ENCODE measurements at places on chromosomes 6 and 20. TPM values are rescaled to one million over a fixed set of nuclear protein-coding genes. Genes with fewer than 3 reads are reported as not detected.

DNA sequence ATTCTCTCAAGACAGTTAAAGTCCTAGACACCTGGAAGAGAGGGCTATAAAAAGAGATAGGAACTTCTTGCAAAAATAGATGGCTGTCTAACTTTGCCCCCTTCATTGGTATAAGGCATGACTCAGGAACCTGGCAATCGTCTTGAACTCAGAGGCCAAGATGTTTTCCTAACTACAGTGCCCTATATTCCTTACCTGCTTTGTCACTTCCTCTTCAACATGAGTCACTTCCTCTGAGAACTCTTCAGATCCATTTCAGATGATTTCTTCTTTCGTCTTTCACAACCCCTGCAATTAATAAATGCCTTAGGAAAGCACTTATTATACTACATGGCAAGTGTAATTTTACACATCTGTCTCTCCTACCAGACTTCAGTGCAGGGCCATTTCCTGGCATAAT, 83.5 kb downstream of the HAO1 start:
- H3K4me3 ChIP-seq: no peak overlapping the region
- no peak for DNase-seq
- H3K4me1 ChIP-seq: no peaks in the 10 kb centered on the region
- no peak overlapping the region for H3K27ac ChIP-seq

- H3K27me3 ChIP-seq: no peaks in the 10 kb centered on the region
- no peak overlapping the region for H3K4me3 ChIP-seq
- no peaks in the 10 kb centered on the region for H3K36me3 ChIP-seq
Observed at GRCh38 chr6:701700-702479, 9.0 kb upstream of the EXOC2 start.

DNA sequence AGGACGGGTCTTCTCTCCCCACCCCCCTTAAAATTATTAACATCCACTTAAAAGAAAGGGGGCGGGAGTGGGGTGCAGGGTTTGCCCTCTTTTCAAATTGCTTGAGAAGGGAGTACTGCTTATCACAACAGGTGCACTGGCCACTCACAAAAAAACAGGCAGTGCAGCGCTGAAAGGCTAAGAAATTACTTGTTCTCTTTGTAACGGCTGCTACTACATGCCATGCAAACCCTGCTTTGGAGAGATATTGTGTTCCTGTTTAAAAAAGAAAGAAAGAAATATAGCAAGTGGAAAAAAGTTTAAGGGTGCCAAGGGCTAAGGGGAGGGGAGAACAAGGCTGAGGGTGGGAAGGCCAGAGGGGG, 312.7 kb upstream of the JARID2 start:
- DNase-seq: no peak
- H3K27me3 ChIP-seq: no peaks in the 10 kb centered on the region
- H3K4me3 ChIP-seq: no peak overlapping the region
- H3K36me3 ChIP-seq: no peaks in the 10 kb centered on the region
- H3K27ac ChIP-seq: no peak overlapping the region
- no peaks in the 10 kb centered on the region for H3K4me1 ChIP-seq

GRCh38 chr6:22421198-22421597, 124.4 kb upstream of the PRL start:
- H3K36me3 ChIP-seq: no peaks in the 10 kb centered on the region
- no peak for DNase-seq
- no peaks in the 10 kb centered on the region for H3K27me3 ChIP-seq
- no peak overlapping the region for H3K4me3 ChIP-seq

GRCh38 chr20:33731693-33732165, at the start of gene ZNF341:
Gene ZNF341 (plus strand): TSS chr20:33731996. CDS start chr20:33732022, 26 bp downstream.
- no peaks in the 10 kb centered on the region for H3K27me3 ChIP-seq
- H3K4me1 ChIP-seq: peaks cover 3% of the 10 kb centered on the region
- peak; percentile 88 for DNase-seq
- H3K4me3 ChIP-seq: peak within 1 kb of the TSS; percentile 50
- no peaks in the 10 kb centered on the region for H3K36me3 ChIP-seq
- H3K27ac ChIP-seq: peak within 1 kb of the TSS; percentile 97

DNA sequence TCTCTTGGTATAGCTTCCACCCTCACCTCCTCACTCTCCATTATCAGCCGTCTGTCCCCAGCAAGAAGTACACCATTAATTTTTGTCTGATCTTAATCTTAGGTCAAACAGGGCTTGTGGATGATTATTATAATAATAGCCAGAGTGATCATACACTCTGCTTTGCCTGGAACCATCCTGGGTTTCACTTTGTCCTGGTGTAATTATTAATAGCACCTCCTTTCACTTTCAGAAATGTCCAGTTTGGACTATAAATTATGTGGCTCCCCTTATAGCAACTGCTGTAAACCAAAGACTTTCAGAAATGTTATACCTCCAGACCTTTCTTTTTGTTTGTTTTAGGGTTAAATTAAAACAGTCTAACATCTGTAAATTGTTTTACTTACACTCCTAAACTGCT, 951 bp upstream of the TRIM31 start:
- no peaks in the 10 kb centered on the region for H3K27me3 ChIP-seq
- peak; percentile 9 for DNase-seq
- H3K4me1 ChIP-seq: peaks cover 5% of the 10 kb centered on the region
- H3K4me3 ChIP-seq: no peak overlapping the region

DNA sequence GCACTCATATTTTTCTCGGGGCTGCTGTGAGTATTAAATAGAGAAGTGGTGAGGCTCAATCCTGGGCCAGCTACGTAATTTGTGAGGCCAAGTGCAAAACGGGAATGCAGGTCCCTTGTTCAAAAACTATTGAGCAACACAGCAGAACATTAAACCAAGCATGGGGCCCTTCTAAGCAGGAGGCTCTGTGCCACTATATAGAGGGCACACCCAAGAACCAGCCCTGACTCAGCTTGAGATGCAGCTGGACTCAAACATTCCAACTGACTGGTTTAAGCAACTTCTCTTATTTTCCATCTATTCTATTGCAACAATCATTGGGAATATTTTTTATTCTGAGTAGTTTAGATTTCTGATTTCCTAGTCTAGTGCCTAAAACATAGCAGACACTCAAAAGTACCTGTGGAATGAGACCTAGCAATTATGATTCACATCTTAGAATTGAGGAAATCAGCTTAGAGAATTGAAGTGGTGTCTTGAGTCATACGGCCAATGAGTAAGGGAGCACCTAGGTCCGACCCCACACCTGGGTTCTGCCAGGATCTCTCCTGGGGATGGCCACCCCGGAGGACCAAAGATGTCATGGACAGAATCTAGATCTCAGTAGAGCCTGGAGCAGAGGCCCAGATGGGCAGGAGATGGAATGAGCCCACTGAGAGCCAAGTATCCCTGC, 1.3 kb downstream of the SIRPB2 start:
- H3K36me3 ChIP-seq: no peaks in the 10 kb centered on the region
- peak overlapping the region; percentile 50 for H3K27ac ChIP-seq
- DNase-seq: no peak
- no peaks in the 10 kb centered on the region for H3K4me1 ChIP-seq

- H3K4me1 ChIP-seq: no peaks in the 10 kb centered on the region
- no peak for DNase-seq
- H3K27me3 ChIP-seq: no peaks in the 10 kb centered on the region
Observed at GRCh38 chr6:80674669-80675068, 568.2 kb downstream of the BCKDHB start.

DNA sequence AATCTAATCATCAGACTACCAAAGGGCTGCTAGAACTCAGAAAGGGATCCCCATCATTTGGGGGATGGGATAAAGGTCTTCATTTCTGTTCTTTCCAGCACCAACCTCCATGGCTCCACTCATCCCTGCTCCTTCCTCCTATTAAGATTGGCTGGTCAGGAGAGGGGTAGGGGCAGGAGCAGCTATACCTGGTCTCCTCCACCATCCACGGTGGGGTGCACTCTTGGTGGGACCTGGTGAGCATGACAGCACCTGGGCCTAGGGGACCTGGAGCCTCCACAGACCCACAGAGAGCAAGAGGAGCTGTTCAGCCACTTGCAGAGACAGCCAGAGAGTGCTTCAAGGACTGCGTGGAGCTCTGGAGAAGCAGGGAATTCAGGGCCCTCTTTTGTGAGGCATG, 6.1 kb upstream of the ULBP2 start:
- H3K4me1 ChIP-seq: peaks cover 9% of the 10 kb centered on the region
- no peaks in the 10 kb centered on the region for H3K36me3 ChIP-seq
- no peak for DNase-seq
- peaks cover 41% of the 10 kb centered on the region for H3K27me3 ChIP-seq
- no peak overlapping the region for H3K27ac ChIP-seq

GRCh38 chr20:43761386-43762340, 34.9 kb upstream of the GTSF1L start:
- H3K36me3 ChIP-seq: no peaks in the 10 kb centered on the region
- H3K4me1 ChIP-seq: no peaks in the 10 kb centered on the region
- H3K4me3 ChIP-seq: no peak overlapping the region
- no peak overlapping the region for H3K27ac ChIP-seq
- H3K27me3 ChIP-seq: no peaks in the 10 kb centered on the region

DNA sequence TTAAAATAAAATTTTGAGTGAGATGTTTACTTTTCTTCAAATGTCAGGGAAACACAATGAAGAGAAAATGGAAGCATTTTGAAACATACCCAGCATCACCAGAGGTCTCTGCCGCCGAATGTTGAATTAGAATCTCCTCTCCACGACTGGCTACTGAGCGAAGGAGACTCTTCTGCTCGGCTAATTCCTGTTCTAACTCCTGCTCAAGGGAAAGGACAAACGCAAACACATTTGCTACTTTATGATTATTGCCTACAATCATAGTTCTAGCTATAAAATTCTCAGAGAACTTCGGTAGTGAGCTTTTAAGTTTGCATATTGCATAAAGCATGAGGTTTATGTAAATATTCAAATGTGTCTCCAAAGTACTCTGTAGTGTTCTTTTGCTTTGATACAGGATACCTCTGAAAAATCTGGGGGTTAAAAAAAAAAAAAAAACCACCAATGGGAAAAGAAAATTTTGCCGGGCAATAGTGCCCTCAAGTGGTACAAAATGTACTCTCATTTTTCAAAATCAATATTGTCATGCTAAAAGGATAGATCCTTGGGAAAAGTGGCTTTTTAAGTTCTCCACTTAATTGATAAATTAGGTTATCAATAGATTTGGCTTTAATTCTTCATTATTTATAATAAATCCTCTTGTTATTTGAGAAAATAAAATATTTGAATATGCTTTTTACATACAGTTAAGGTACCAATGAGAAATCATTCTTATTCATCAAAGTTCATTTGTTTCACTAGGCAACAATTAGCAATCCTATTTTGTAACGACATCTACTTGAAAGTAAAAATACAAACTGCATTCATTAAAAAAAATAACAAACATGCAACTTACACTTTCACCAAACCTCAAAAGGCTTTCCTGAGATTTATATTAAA, 369.0 kb downstream of the SYNE1 start:
- peaks cover 4% of the 10 kb centered on the region for H3K4me1 ChIP-seq
- H3K27me3 ChIP-seq: no peaks in the 10 kb centered on the region
- H3K27ac ChIP-seq: no peak overlapping the region
- no peaks in the 10 kb centered on the region for H3K36me3 ChIP-seq

- H3K4me3 ChIP-seq: no peak overlapping the region
- no peaks in the 10 kb centered on the region for H3K27me3 ChIP-seq
- H3K36me3 ChIP-seq: no peaks in the 10 kb centered on the region
- no peak for DNase-seq
- H3K27ac ChIP-seq: no peak overlapping the region
- H3K4me1 ChIP-seq: no peaks in the 10 kb centered on the region
Observed at GRCh38 chr20:23497536-23497935, 6.6 kb downstream of the CST8 start.

DNA sequence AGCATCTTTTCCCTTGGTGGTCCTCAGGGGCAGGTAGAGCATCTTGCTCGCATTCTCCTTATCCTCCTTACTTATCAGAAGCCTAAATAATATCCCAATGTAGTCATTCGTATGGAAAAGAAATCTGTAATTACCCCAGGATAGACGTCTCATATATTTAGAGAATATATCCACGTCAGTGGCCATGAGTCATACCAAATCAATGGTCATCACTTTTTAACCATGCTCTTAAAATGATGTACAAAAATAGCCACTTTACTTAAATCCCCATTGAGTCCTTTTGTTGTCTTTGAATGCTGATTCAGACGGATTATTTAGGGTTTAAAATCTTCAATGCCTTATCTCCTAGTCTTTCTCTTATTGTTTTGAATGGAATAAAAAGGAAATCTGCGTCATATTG, 231.7 kb upstream of the STXBP5 start:
- no peak overlapping the region for H3K4me3 ChIP-seq
- no peaks in the 10 kb centered on the region for H3K4me1 ChIP-seq
- DNase-seq: no peak
- no peaks in the 10 kb centered on the region for H3K27me3 ChIP-seq

GRCh38 chr20:41776421-41776820, 158.2 kb upstream of the CHD6 start:
- no peaks in the 10 kb centered on the region for H3K36me3 ChIP-seq
- H3K27ac ChIP-seq: no peak overlapping the region
- H3K4me1 ChIP-seq: no peaks in the 10 kb centered on the region
- H3K27me3 ChIP-seq: no peaks in the 10 kb centered on the region

DNA sequence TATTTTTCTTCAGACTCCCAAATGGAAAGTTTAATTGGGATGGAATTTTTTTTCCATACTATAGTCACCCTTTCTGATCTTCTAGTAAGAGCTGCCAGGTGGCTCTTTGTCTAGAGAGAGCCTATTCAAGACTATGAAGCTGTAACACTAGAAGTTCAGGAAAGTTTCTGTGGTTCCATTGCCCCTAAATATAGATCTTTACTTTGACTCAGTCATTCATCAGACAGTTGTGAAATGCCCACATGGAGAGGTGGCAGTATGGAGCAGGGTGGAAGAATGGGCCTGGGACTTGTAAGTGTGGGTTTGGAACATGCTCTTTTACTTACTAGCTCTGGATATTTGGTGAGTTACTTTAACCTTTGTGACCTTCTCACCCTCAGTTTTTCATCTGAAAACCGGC, 87.8 kb downstream of the CTNNBL1 start:
- no peaks in the 10 kb centered on the region for H3K36me3 ChIP-seq
- no peak overlapping the region for H3K27ac ChIP-seq
- DNase-seq: no peak
- no peaks in the 10 kb centered on the region for H3K27me3 ChIP-seq
- no peak overlapping the region for H3K4me3 ChIP-seq

- H3K4me1 ChIP-seq: no peaks in the 10 kb centered on the region
- H3K27ac ChIP-seq: no peak overlapping the region
- no peak for DNase-seq
- no peaks in the 10 kb centered on the region for H3K36me3 ChIP-seq
- H3K27me3 ChIP-seq: no peaks in the 10 kb centered on the region
Observed at GRCh38 chr6:110101885-110102284, 77.6 kb downstream of the WASF1 start.

- no peak overlapping the region for H3K4me3 ChIP-seq
- H3K36me3 ChIP-seq: no peaks in the 10 kb centered on the region
- H3K27me3 ChIP-seq: no peaks in the 10 kb centered on the region
- no peaks in the 10 kb centered on the region for H3K4me1 ChIP-seq
- DNase-seq: no peak
Observed at GRCh38 chr20:58466729-58467571, 48.2 kb downstream of the APCDD1L start.

GRCh38 chr20:24337551-24337950, 131.9 kb upstream of the SYNDIG1 start:
- no peak overlapping the region for H3K27ac ChIP-seq
- H3K4me1 ChIP-seq: no peaks in the 10 kb centered on the region
- H3K27me3 ChIP-seq: no peaks in the 10 kb centered on the region
- DNase-seq: no peak

The CLIC5 gene
- total RNA-seq: 72.8 TPM

The ZSCAN31 gene
- 7.0 TPM for total RNA-seq

The MAFB gene
- total RNA-seq: 2.8 TPM

The IYD gene
- total RNA-seq: 10.4 TPM

The WFDC6 gene
- not detected for total RNA-seq

The TNFRSF21 gene
- total RNA-seq: 102 TPM
